ENCODE measurements at places on chromosomes 16 and 17. TPM values are rescaled to one million over a fixed set of nuclear protein-coding genes. Genes with fewer than 3 reads are reported as not detected.

- DNase-seq = no peak
Observed at GRCh38 chr16:86085795-86086194, 186.8 kb downstream of the IRF8 start.

NPIPB9 gene
- 3.4 TPM for total RNA-seq

TLCD3A gene
- 11.7 TPM for total RNA-seq

- no peak for DNase-seq
Observed at GRCh38 chr17:19290066-19290705, 53.0 kb downstream of the EPN2 start.

DNA sequence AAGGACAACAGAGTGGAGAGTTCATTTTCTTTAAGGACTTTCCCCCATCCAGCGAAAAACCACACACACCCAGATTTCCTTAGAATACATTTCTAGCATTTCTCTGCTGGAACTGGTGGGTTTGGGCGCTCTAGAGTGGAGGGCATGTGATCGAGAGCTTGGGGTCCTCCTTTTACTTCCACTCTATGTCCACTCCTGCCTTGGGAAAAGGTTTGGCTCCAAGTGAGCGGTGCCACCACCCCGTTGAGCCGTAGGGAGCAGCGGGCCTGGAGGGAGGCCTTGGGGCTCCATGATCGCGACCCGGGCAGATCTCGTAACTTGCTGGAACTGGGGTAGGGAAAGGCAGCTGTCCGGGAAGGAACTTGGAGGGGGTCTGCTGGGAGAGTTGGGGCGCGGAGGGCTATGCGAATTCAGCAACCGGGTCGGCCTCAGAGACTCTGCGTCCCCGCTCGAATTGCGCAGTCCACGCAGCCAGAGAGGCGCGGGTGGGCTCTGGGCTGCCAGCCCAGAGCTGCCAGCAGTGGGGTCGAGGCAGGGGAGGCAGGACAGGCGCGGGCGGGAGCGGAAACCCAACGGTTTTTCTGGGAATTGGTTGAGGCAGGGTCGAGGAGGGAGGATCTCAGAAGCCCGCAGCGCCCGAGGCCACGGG, 2.3 kb downstream of the DLX4 start:
- no peak for DNase-seq

GRCh38 chr17:6914711-6915110, 81.1 kb upstream of the ALOX12 start:
- peak; percentile 11 for DNase-seq

WFDC1 gene
- not detected for total RNA-seq

GRCh38 chr17:2028234-2028614, 1.7 kb upstream of the DPH1 start:
- no peak for DNase-seq

GRCh38 chr16:35605921-35606320, 2146.5 kb downstream of the TP53TG3F start:
- DNase-seq = no peak

CFAP52 gene
- 0.77 TPM for total RNA-seq

GRCh38 chr16:69402439-69402838, 16.6 kb upstream of the TERF2 start:
- no peak for DNase-seq

- no peak for DNase-seq
Observed at GRCh38 chr16:58031016-58031800, 5.7 kb downstream of the MMP15 start.

- peak; percentile 90 for DNase-seq
Observed at GRCh38 chr17:1122533-1123392, 57.0 kb downstream of the ABR start.

C16orf96 gene
- 0.51 TPM for total RNA-seq
